ENCODE measurements at places on chromosomes 3 and 15.

DNA sequence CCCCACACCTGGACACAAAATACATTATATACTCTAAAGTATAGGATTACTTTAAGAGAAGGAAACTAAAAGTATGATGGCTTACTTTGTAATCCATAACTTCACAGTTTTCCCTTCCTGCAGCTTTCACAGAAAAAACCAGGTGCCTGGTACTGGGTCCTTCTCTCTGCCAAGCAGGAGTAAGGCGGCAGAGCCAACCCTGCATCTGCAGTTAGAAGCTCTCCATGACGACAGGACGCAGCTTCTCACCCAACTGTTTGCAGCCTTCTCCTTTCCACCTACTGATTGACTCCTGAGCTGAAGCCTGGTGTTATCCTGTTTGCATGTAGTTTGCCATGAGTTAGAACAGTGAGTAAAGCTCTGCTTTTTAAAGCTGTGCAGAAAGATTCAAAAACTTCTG is 6.7 kb downstream of the MRAS start:
- no peak for DNase-seq

DNA sequence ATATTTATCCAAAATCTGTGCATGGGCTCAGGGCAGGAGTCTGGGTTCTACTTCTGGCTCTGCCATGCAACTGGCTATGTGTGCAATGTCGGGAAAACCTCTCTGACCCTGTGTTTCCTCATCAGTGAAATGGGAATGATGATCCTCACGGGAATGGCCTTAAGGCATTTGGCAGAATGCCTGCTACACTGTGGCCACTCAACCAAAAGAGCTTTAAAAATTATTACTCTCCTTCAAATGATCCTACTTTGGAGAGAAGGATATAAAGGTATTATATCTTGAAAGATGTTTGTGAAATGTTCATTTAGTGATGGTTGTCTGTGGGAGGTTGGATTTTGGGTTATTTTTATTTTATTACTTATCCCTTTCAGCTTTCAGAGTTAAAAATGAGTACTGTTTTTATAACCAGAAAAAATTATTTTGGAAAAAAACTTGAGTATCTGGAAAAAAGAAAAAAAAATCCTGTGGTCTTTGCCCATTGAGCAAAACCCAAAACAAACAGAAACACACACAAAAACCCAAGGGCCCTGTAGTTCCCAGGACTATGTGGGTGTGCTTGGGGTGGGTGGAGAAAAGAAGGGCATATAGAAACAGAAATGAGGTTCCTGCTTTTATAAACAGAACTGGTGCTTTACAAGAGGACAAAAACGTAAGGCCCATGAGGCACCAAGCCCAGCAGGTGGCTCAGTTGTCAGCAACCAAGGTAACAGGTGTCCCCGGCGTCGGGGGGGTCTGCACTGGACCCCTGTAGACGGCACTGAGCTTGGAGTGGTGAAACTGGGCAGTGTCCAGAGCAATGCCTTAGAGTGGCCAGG is 22.0 kb downstream of the RGMA start:
- DNase-seq = no peak

- no peak for DNase-seq
Measured at GRCh38 chr3:32285891-32286290, 47.4 kb downstream of the CMTM8 start.

- no peak for DNase-seq
Measured at GRCh38 chr3:45984331-45985312, 11.0 kb downstream of the FYCO1 start.

DNA sequence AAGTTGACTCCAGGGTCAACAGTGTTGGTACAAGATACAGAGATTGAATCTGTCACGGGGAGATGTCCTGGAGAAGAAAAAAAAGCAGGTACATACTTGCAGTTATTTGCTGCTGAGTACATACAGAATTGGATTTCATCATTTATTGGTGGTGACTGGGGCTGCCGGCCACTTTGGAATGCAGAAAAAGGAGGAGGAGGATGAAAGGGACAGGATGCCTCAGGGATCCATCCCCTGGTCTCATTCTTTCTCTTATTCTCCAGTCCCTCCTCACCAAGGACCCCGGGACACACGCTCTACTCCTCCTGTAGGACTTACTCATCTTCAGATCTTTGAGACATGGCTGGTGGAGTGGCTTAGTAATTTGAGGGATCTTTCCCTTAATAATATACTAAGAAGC is 30.0 kb upstream of the MEIS2 start:
- DNase-seq = no peak

DNA sequence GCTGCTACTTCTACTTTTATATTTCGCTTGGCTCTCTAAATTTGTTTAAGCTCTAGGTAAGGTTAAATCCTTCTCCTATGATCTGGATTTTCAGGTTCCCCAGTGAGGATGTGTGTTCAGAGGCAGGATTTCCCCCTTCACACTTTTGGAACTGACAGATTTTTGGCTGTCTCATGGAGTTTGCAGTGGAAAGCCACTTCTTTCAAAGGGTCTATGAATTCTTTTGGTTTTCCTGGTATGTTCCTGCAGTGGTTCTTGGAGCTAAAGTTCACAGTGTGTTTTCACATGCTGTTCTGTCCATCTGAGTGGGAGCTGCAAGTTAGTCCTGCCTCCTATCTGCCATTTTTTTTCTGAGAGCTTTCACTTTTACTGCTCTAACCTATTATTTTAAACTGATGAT is 21.6 kb upstream of the TIGIT start:
- no peak for DNase-seq

- no peak for DNase-seq
Measured at GRCh38 chr15:67224889-67225288, 29.6 kb downstream of the AAGAB start.

DNA sequence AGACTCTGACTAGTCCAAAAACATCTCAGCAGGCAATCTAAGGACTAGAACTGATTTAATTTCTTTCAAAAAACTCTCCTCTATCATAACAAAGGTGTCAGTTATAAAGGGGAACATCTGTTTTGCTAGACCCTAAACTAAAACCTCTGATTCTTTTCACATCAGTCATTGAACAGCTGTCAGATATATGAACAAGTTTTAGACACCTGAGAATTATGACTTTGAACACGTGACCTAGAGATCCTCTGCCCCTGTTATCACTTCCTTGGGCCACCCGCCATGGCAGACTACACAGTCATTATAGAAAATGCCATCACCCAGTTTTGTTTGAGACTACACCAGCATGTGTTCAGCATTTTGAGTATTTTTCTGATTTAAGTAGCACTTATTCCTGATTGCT is 282.3 kb upstream of the TBL1XR1 start:
- no peak for DNase-seq

All from stimulated activated CD4-positive, alpha-beta T cell treated with anti-CD3 and anti-CD28 coated beads, Interleukin-2, amount 100 ng/mL, for 48 hours (primary cell).